ENCODE measurements at places on chromosomes 4 and X.

- no peak for DNase-seq
Observed at GRCh38 chr4:39255871-39256270, 73.5 kb downstream of the WDR19 start.

DNA sequence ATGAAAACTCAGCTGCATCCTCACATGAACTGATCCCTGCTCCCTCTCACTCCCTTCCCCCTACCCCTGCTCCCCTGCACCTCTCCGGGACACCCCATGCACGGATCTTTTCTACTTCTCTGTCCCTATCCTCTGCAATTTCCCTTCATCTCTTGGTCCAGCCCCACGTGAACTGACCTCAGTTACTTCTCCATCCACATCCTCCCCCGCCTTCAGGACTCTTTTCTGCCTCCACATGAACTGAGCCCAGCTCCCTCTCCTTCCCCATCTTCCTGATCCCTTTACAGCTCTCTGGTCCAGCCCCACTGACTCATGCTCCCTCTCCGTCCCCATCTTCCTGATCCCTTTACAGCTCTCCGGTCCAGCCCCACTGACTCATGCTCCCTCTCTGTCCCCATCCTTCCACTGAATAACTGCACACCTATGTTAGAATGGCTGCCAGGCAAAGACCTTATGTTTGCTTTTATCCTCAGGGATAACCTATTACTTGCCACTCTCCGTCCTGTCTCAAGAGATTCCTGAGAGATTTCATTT is 5.6 kb downstream of the CETN2 start:
- no peak for DNase-seq

- no peak for DNase-seq
Observed at GRCh38 chr4:122548886-122549630, 71.8 kb downstream of the IL21 start.

DNA sequence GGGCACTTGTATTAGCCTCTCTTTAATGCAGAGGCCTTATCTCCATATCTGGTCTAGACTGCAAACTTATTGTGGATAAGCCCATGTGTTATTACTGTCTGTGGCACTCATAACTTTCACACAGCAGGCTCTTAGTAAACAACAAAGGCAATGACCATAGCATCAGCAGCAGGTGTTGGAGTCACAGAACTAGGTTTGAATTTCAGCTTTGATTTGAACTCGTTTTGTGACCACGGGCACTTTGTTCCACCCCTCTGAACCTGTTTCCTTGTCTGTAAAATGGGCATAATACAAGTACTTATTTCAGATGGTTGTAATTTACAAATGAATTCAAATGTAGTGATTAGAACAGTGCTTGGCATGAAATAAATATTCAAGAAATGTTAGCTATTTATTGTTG is 121.8 kb upstream of the C1GALT1C1 start:
- no peak for DNase-seq

DNA sequence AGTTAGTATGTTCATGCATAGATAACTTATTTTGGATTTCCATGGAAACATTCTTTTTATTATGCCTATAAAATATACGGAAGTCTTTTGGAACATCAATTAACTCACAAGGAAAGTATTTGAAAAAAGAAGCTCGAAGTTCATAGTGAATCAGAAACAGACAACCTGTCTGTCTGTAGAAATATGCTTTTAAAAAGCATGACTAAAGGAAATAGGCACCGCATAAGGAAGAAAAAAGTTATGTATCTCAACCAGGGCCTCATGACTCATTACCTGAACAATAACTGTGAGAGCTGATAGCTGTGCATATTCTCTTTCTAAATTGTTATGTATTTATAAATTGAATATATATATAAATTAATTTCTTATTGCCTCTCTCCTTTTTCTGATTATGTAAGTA is 324.1 kb downstream of the TLL1 start:
- no peak for DNase-seq

GRCh38 chrX:32451954-32452695 is 759.2 kb downstream of the DMD start:
- DNase-seq = no peak

- DNase-seq = no peak
Observed at GRCh38 chr4:147828331-147828905, 96.5 kb downstream of the ARHGAP10 start.

GRCh38 chrX:112759966-112760365 is 80.2 kb upstream of the LHFPL1 start:
- DNase-seq = no peak

DNA sequence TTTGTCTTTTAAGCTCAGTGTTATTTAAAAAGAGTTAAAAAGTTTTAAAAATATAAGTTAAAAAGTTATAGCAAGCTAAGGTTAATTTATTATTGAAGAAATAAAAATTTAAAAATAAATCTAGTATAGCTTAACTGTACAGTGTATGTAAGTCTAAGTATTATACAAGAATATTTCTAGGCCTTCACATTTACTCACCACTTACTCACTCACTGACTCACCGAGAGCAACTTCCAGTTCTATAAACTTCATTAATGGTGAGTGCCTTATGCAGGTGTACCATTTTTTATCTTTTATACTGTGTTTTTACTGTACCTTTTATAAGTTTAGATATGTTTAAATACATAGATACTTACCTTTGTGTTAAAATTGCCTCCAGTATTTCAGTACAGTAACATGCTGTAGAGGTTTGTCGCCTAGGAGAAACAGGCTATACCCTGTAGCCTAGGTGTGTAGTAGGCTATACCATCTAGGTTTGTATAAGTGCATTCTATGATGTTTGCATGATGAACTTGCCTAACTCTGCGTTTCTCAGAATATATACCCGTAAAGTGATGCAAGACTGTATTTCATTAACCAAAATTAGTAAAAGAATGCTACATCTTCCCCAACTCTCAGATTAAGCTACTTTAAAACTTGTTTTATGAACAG is 202.9 kb downstream of the CFAP299 start:
- DNase-seq = no peak

DNA sequence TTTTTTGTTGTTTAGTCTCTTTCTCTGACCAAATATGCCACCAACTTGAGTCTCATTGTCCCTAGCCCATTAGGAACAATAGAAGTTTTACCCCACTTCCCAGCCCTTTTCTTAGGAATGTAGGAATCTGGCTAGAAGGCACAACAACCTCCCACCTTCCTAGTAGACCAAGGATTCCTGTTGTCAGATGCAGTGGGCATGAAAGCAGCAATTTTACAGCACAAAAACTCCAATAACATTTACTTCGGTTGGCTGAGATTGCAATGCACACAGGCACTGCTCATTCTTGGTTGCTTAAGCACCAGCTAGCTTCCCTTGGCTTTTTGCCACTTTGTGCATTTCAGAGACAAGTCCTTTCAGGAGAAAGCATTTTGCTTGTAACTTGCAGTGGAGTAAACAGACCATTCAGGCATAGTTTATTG is 312.8 kb downstream of the TENM3 start:
- DNase-seq = no peak

GRCh38 chr4:83362492-83363329 is 28.1 kb upstream of the HPSE start:
- no peak for DNase-seq

DNA sequence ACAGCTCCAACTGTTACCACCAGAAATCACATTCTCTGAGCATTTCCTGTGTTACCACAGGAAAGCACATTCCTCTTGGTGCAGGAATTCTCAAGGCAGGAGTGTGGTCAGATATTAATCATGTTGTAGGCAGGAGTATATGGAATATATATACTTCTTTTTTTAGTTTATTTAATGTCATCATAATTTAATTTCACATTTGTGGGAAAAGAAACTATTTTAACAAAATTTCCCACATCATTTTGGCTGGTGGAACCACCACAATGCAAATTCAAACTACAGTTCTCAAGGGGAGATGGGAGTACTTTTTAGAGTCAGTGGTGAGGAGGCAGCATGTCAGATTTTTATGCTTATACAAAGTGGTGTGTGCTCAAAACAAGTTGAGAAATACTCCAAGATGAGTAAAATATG is 139.0 kb downstream of the ATP10D start:
- DNase-seq = no peak

DNA sequence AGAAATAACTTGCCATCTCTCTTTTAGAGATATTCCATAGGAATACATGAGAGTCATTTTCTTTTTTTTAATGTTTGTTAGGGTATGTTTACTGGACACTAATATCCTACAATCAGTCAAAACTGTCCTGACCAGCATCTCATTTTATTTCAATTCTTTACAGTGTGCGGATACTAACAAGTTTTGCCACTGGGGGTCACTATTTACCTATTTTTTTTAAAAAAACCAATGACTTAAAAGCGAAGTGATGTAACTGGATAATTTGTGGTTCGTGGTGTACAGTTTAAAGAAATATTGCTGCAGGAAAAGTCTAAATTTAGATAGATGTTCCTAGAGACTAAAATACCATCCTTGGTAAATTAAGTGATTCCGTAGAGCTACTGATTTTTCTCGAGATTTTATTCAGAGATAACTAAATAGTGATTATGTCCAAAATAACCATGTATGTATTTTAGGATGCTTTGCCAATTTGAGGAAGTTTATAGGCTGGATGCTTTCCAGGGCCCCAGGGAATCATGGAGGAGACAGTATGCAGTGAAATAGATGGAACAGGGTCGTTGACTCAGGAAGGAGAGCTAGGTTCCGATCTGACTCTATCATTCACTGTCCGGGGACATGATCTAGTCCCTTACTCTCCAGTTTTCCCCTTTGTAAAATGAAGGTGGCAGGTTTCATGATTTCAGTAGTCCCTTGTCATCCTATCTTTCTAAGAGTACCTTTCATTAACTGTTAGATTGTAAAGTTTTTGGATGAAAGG is 34.0 kb upstream of the GNPDA2 start:
- no peak for DNase-seq

DNA sequence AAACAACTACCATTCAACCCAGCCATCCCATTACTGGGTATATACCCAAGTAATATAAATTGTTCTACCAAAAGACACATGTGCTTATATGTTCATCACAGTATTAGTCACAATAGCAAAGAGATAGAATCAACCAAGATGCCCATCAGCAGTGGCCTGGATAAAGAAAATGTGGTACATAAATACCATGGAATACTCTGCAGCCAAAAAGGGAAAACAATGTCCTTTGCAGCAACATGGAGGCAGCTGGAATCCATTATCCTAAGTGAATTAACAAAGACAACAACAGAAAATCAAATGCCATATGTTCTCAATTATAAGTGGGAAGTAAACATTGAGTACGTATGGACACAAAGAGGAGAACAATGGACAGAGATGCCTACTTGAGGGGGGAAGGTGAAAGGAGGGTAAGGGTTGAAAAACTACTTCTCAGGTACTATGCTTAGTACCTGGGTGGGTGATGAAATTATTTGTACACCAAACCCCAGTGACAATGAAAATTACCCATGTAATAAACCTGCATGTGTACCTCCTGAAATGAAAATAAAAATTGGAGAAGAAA is 632.1 kb upstream of the AADAT start:
- no peak for DNase-seq

GRCh38 chrX:13147733-13148132 is 103.3 kb upstream of the FAM9C start:
- no peak for DNase-seq

- DNase-seq = no peak
Observed at GRCh38 chrX:153564047-153564606, 34.8 kb downstream of the CCNQ start.

DNA sequence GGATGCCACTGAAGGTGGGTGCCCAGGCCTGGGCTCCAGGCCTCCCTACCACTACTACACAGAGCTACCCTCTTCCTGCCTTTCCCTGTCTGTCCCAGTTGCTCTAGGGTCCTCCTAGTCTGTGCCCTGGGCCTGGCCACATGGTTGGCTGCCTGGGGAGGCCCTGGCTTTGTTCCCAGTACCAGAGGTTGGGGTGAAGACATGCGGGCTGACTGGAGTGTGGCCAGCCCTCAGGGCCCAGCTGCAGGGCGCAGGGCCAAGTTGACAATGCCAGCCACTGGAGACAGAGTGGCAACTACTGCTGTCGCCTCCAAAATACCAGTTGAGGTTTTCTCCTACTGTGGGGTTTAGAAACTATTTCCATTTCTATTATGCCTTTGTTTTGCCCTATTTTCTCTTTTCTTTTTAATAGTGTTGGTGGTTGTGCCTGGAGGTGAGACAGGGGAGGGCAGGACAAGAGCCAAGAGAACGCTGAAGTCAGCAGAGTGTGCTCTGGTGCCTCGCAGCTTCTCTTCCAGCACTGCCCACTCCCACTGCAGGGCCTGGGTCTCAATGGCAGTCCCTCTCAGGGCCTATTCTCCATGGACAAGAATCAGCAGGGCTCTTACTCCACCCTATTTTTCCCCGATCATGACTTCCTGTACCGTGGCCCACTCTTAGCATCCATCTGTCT is 32.2 kb upstream of the XPNPEP2 start:
- no peak for DNase-seq

DNA sequence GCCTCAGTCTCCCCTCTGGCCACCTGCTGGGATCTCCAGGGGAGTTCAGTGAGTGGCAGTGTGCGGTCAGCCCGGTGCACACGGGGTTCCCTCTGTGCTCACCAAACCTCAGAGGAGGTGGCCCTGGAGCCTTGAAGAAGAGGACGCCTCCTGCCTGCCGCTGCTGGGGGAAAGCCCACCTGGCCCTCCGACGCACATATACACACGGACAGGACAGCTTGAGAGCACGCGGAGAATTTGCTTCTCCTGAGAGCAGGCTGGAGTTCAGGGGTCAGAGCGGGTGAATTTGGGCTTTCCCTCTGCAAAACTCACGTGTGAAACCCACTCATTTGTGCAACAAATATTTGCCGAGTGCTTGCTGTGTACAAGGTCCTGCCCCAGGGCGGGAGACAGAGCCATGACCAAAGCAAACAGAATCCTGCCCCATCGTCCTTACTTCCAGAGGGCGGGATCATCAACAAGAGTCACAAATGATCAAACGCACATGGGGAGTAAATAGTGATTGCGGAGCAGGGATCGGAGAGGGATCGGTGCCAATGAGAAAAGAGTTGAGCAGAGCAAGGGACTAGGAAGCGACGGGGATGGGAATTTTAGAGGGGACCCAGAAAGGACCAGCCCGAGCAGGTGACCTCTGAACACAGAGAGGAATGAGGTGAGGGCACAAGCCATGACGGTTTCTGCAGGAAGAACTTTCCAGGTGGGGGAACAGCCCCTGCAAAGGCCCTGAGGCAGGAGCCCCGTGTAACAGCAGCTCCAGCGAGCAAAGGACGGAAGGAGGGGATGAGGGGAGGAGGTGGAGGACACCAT is 17.6 kb downstream of the BLOC1S4 start:
- no peak for DNase-seq

DNA sequence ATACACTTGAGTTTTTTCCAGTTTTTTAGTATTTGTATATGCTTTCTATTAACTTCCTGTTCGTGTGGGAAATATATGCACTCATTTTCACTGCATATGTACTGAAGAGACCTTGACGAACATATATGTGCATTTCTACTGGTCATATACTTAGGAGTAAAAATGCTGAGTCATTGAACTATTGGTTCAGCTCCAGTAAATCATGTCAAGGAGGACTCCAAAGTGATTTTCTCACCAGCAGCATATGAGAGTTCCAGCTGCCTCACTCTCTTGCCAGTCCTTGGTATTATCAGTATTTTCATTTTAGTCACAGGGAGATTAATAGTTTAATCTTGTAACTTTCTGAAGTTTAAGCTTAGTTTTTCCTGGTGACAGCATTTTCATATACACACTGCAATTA is 2750.2 kb downstream of the ARAP2 start:
- DNase-seq = no peak
